ENCODE measurements at places on chromosomes 3 and 15.
A peak's percentile ranks its signal among the peaks of the same experiment; 100 is the strongest.

DNA sequence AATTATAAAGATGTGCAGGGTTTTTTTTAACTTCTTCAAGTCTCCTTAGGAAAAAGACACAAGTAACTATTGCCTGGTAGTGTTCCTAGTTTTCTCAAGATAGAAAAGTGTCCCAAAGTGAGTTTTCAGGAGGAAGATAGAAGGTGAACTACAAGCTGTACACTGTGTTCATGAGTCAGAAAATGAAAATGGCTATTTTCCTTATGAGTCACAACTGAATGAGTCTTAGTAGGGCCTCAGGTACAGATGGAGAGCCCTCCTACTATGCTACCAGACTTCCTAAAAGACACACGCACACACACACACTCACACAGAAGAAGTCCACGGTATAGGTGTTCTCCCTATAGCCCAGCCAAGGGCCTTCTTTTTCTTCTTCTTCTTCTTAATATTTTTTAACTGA lies 3.1 kb downstream of the MYO1E start:
- peak; percentile 34 for DNase-seq

DNA sequence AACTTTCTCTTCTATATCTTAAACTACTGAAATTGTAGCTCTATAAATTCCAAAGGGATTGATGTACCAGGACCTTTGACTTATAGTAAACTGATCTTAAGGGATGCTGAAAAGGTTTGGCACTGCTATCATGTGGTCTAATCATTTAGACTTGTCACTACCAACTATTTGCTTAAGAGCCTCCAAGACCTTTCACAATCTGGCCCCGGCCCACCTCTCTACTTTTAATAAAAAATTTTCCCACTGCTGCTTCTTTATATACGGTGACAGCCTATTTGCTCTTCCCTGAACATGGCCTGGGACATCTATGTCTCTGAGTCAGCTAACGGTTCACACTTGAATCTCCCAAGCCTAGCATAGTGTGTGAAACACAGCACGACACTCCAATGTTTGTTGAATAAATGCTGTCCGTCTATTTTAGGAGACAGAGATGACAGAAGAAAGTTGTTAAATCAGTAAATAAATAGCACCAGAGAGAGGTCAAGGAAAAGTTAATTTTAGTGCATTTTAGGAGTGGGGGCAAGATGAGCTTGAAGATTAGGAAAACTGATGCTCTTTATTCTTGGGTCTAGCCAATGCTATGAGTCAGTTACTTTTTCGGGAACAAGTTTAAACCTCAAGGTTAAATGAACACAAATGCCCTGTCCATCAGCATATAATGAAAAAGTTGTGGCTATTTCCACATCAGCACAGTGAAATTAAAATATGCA lies 212.9 kb downstream of the TIGIT start:
- peak; percentile 68 for DNase-seq

DNA sequence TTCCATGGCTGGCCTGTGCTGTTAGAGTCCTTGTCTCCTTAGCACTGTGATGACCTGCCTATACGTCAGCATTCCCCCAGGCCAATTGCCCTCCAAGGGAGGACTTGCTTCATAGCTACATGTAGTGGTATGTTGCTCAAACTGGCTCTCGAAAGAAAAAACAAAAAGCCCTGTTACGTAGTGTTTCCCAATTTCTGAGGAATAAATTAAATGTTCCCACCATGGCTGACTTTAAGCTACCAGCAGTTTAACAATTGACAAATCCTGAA lies 54.6 kb downstream of the WNT7A start:
- DNase-seq = no peak

DNA sequence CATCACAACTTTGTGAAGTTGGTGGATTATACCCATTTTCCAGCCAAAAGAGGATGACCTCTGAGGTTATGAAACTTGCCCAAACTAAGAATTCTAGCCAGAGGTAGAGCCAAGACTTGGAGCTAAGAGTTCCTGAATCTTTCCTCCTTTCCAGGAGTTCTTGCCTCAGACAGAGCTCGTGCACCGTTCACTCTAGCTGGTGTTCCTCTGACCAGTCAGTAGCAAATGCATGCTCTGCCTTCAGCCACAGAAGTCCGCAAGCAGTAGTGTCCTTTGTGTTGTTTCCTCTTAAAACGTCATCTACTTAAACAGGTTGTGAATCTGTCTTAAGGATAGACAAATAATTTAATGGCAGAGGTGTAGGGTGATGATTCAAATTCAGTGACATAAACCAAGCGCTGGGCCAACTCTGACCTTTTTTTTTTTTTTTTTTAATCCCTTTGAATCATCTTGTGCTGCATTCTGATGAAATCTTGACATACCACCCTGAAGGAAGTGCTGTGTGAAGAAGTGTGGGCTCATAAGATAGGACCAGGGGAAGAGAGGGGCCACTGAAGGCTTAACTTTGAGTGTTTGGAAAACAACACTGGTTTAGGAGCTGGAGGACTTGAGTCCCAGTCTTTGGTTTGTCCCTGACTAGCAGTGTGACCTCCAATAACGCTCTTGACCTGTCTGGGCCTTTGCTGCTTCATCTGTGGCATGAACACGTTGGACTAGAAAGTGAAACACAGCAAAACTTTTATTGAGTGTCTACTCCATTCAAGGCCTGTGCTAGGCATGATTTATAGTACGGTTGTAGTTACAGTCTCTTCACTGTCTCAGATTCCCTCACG lies 53.4 kb downstream of the ITPR1 start:
- no peak for DNase-seq

- no peak for DNase-seq
Measured at GRCh38 chr3:119553823-119554415, 5.5 kb downstream of the CD80 start.

GRCh38 chr15:54608876-54609835 lies 587.6 kb downstream of the RSL24D1 start:
- DNase-seq = no peak

GRCh38 chr15:39232512-39232911 lies 348.4 kb upstream of the THBS1 start:
- DNase-seq = peak; percentile 91

GRCh38 chr3:174873832-174874657 lies 14.9 kb downstream of the NAALADL2 start:
- DNase-seq = no peak

DNA sequence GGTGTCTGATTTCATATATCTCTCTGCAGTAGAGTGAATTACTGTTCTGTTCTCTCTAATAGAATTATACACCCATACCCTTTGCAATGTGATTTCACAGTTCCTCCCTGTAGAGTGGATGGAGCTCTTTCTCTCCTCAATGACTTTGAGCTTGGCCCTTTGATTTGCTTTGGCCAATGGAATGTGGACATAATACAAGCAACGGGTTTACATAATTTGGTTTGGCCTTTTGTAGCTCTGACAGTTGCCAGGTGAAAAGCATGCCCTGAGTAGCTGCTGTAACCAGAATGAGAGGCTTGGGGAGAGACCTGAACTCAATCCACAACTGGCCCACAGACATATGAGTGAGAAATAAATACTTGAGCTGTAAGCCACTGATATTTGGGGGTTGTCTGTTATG lies 32.1 kb downstream of the ZDHHC23 start:
- no peak for DNase-seq

GRCh38 chr3:72510247-72510646 lies 338.0 kb downstream of the SHQ1 start:
- no peak for DNase-seq

DNA sequence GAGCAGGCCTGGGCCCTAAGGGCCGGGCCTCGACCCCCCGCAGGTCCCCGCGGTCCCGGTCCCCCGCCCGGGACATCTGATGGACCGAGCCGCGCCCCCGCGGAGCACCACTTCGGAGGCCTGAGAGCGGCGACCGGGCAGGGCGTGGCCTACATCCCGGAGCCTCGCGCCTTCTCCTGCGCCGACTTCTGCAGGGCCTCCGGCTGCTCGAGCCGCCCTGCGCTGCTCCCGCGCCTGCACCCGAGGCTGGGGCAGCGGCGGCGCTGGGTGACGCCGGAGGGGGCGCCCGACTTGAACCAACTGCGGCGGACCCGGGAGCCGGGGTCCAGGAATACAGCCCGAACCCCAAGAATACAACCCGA lies 14.9 kb upstream of the GP9 start:
- DNase-seq = no peak

- DNase-seq = no peak
Measured at GRCh38 chr3:71392251-71392650, 191.3 kb downstream of the FOXP1 start.

Data from RCC 7860 (cell line).